ENCODE measurements at places on chromosomes 16 and 17.
A peak's percentile ranks its signal among the peaks of the same experiment; 100 is the strongest.

DNA sequence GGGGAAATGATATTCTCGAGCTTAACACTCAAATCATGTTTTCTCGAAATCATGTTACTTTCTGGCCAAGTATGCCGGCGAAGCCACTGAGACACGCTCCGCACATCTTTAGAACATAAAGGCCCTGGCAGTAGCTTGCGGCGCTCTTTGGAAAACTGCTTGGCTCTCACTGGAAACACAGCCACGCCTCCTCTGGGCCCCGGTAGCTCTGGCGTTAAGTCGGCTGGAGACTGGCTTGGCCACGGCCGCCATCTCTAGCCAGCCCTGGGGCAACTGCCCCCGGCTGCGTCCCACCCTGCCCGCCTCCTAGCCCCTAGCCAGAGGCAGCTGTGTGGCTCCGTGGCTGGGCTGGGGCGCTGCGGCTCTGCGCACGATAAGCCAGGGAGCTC lies 9.2 kb upstream of the BAIAP2 start:
- no peak for DNase-seq

- no peak for DNase-seq
These were observed 4.5 kb downstream of the TRPV2 start for GRCh38 chr17:16419929-16420271.

DNA sequence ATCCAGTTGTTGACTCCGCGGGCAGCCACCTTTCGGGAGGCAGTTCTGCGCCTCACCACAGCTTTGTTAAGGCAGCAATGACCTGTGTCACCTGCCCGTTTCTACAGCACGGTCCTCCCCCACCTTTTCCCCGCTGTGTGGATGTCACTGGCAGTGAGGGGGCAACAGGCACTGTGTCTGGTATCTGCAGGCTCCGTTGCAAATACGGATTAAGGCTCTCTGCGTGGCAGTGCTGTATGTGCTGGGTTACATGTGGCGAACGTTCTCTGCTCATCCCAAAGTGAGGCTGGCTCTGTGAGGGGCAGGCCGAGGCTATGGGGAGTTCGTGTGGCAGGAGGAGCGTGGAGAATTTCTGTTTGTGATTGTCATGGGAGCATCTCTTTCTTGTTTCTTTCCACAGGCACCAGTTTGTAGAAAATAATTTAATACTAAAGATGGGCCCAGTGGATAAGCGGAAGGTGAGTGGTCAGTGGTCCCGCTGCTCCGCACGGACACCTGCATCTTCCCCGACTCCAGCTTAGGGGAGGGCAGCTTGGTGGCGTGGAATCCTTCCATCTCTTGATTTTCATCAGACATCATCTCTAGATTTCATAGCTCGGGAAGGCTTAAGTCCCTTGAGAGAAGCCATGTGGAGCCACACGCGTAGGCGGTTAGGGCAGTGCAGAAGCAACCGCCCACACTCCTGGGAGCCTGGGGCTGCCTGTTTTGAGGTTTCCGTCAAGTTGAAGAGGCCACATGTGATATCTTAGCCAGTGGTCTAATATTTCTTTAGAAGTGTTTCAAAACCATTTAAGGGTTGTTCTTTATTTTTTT lies 57.8 kb downstream of the PDPK1 start:
- no peak for DNase-seq

GRCh38 chr17:45341533-45342158 lies 24.8 kb upstream of the MAP3K14 start:
- no peak for DNase-seq

GRCh38 chr17:73371836-73372235 lies 60.0 kb upstream of the CDC42EP4 start:
- DNase-seq: no peak

DNA sequence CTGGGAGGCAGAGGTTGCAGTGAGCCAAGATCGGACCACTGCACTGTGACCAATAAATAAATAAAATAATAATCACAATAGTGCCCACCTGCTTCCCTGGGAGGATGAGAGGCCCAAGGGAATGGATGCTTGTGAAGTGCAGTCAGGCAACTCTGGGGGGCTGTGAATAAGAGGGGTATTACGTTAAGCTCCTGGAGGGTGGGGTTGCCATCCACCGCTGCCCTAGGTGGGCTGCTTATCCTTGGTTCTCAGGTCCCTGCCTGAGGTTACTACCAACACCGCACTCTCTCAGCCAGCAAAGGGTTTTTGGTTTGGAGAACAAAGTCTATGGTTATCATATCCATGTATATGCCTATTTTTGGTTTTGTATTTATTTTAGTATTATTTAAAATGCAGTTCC lies 48.6 kb upstream of the CBFA2T3 start:
- DNase-seq: no peak

DNA sequence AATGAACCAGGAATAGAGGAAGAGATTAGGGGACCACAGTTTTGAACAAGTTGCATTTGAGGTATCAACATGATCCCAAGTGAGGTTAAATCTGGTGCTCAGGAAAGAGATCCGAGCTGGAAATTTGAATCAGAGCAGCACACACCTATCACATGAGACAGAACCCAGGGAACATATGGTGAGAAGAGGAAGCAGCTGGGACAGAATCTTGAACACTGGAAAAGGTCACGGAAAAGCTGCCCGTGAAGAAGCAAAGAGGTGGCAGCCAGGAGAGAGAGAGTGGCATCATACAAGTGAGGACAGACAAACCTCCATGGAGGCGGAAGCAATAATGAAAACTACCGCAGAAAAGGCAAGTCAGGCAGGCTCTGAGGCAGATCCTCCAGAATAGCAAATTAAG lies 36.1 kb downstream of the USP31 start:
- DNase-seq: no peak

GRCh38 chr16:82784573-82784968 lies 157.8 kb downstream of the CDH13 start:
- no peak for DNase-seq

- no peak for DNase-seq
These were observed 1.7 kb downstream of the GINS2 start for GRCh38 chr16:85686912-85687591.

GRCh38 chr16:4572715-4573114 lies 16.6 kb downstream of the C16orf96 start:
- peak; percentile 92 for DNase-seq

DNA sequence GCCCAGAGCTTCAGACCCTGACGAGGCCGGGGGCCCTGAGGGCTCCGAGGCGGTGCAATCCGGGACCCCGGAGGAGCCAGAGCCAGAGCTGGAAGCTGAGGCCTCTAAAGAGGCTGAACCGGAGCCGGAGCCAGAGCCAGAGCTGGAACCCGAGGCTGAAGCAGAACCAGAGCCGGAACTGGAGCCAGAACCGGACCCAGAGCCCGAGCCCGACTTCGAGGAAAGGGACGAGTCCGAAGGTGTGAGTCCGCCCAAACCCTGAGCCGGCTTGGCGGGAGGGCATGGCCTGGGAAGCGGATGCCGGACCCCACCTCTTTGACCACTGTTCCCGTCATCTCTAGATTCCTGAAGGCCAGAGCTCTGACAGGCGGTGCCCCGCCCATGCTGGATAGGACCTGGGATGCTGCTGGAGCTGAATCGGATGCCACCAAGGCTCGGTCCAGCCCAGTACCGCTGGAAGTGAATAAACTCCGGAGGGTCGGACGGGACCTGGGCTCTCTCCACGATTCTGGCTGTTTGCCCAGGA lies 4.4 kb downstream of the NOL3 start:
- no peak for DNase-seq

- no peak for DNase-seq
These were observed 94.9 kb downstream of the SLC39A11 start for GRCh38 chr17:72997559-72997958.

DNA sequence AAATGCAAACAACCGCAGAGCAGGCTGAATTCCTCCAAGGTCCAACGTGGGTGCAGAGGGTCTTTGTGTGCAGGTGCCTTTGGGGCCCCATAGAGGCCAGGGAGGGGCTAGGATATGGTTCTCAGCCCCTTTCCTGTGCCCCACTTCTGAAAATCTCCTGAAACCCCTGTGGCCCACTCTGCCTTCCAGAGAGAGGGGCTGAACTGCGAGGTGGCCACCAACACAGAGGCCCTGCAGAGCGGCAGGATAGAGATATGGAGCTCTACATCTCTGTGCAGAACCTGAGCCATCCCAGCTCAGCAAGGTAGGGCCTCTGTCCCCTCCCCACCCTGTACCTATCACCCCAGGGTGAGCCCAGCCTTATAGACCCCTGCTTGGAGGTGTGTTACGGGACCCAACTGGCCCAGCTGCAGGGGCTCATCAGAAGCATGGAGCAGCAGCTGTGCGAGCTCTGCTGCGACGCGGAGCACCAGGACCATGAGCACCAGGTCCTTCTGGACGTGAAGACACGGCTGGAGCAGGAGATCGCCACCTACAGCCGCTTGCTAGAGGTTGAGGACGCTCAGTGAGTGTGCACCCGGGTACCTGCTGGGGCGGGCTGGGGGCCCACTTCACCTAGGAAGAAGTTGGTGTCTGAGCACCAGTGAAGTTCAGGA lies 5.5 kb downstream of the USP6 start:
- no peak for DNase-seq

DNA sequence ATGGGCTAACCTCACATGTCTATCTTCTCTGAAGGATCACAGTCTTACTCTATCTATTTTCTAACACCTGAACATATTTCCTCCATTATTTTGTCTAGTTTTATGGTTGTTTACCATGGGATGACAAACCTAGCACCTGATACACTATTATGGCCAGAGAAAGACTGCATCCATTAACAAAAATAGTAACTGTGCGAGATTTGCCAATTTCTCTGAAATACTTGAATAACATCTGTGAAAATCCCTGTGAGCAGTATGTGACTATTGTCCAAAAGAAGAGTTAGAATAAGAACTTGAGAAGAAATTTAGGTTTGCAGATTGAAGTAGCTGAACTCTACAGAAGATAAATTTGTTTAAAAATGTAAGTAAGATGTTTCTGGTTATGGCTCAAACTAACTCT lies 142.0 kb upstream of the CDH11 start:
- DNase-seq: no peak

DNA sequence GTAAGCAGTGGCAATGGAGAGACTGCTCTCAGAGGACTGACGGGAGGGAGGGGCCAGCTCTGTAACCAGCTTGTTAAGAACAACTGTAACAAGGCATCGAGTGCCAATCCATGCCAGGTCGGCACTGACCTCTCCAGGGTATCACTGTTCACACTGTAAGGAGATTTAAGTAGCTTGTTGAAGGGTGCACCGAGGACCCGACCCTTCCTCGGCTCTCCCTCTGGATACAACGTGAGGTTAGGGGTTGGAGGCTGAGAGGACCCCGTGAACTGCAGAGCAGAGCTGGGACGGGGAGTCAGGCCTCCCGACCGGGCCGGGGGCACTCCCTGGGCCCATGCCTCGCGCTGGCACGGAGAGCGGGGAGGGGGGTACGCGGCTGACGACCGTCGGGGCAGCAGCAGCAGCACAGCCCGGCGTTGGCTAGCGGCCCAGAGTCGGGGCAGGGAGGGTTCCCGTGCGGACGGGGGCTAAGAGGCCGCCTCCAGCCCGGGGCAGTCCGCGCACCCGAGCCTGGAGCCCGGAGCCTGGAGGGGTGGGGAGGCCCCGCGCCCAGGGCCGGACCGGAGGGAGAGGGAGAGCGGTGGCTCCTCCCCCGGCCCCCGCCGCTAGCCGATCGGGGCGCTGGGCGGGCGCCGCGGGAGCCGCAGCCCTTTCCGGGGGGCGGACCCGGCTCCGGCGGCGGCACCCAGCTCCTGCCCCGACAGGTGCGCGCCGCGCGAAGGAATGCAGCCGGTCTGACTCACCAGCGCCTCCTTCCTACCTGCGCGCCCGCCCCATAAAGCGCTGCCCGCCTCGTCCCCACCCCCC lies at the start of gene ITGB4:
Gene ITGB4, plus strand, starts transcription at position 804 of the 807 bp plus-strand sequence. CDS start 3,245 bp downstream, outside the sequence.
- DNase-seq: peak; percentile 41

DNA sequence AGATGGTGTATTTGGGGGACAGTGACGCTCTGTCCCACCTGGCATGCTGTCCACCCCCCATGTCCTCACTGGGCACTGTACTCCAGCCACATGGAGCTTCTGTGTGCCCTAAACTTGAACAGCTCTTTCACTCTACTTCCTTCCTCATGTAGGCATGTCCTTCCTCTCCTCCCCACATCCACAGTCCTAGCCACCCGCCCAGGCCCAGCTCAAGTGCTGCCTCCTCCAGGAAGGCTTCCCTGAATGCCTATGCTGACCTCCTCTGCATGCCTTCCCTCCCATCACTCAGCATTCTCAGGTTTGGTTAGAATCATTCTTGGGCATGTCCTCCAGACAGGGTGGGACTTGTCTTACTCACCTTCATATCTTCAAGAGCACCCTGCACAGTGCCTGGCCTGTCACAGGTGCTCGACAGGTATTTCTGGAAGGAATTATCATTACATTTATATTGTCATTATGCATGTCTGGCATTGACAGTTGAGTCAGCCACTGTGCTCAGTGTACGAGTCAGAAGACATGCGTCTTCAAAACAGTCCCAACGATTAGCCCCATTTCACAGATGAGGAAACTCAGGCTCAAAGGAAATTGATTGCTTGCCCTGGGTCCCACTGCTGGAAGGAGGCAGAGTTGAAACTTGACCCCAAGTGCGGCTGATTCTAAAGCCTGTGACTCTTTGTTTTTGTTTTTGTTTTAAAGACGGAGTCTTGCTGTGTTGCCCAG lies 42.1 kb upstream of the TOB1 start:
- DNase-seq: no peak

GRCh38 chr16:81654346-81654745 lies 124.7 kb upstream of the PLCG2 start:
- DNase-seq: no peak

GRCh38 chr17:1803280-1803679 lies 26.4 kb downstream of the SMYD4 start:
- no peak for DNase-seq

GRCh38 chr16:15854906-15855703 lies 1.7 kb downstream of the MYH11 start:
- no peak for DNase-seq

- DNase-seq: no peak
These were observed 40.6 kb downstream of the CCT6B start for GRCh38 chr17:34920676-34921075.

GRCh38 chr16:30691907-30692306 lies 7.1 kb upstream of the SRCAP start:
- DNase-seq: no peak

DNA sequence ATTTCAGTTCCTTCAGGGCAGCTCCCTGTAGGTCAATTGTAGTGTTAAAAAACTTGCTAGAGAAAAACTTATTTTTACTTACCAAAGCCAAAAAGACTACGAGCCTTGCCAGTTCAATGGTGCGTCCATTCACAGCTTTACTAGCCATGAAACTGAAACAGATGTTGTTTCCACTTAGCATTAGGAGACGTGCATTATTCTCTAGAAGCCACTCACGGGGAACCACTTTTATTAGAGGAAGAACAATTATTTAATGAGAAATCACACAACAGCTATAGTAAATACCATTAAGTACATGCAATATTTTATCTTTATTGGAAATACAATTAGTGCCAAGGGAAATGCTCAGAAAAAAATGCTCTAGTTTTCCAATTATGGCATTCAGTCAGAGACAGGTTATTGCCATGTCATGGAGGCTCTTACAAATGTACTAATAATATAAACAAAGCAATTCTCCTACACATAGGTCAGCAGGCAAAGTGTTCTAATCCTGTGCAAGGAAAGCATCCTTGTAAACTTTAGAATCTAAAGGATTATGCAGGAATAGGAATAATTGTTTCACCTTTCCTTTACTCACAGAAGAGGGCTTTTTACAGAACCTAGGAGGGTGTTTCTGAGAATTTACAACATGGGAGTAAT lies 17.4 kb downstream of the LASP1NB start:
- no peak for DNase-seq

- no peak for DNase-seq
These were observed 17.1 kb downstream of the SGCA start for GRCh38 chr17:50182783-50183420.

All from right lung (tissue), 10 donors.